ENCODE measurements at places on chromosomes 7 and 10.

DNA sequence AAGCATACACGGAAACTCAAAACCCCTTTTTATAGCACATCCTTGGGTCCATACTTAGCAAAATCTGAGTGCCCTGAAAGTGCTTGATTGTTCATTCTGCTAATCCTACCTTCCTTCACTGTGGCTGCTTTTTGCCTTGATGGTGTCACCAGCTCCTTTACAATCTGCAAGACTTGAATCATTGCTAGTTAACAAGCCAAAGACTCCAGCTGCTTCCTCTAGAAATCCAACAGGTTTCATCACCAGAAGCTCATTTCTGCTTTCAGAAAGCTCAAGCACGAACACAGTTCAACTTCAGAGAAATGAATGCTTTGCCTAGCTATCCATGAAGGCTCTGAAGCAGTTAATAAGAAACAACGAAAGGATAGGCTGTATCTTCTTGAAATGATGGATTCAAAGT, 38.0 kb downstream of the USP6NL start:
- DNase-seq: no peak

- DNase-seq: no peak
These were observed 413 bp downstream of the BUD31 start for GRCh38 chr7:99409192-99409572.

DNA sequence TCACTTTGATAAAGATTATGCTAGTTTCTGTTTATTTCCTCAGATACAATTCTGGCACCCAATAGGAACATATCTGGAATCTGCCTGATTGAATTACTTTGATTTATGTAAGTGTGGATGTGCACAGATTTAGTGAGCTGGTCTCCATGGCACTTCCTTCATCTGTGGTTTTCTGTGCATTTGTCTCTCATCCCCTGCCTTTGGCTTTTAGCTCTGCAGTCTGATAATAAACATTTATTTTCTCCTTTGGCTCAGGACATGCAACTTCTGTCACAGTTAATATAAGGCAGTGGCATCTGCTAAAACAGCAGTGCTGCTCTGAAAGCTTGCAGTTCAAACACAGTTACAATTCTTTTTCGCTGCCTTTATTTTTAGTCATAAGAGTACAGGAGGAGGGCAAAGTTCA, 273.7 kb upstream of the CHRM2 start:
- DNase-seq: no peak

GRCh38 chr7:157017603-157018327, 7.3 kb upstream of the MNX1 start:
- no peak for DNase-seq

GRCh38 chr10:97629289-97629688, 4.0 kb downstream of the MORN4 start:
- no peak for DNase-seq

DNA sequence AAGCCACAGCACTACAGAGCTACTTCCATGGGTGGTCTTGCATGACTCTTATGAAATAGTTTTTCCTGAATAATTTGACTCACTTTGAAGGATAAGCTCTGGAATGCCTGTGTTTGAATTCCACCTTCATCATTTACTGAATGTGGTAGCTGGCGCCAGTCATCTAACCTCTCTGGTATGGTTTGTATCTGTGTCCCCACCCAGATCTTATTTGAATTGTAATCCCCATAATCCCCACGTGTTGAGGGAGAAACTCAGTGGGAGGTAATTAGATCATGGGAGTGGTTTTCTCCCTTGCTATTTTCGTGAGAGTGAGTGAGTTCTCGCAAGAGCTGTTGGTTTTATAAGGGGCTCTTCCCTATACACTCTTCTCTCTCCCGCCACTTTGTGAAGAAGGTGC, 11.2 kb upstream of the SLC13A1 start:
- no peak for DNase-seq

DNA sequence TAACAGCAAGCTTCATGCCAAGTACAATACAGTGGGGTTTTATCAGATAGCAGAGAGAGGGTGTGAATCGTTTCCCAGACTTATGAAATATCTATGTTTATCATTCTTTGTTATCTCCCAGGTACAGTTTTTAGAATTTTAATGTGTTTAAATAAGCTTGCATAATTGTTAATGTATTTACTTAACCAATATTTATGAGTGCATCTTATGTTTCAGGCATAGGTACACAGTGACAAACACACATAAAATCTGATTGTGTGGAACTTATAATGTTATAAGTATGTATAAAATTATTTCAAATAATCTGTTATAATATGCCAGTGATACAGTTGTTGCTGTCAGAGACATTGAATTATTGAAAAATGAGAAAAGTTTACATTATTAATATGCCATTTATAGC, 1011.4 kb upstream of the C7orf33 start:
- no peak for DNase-seq

DNA sequence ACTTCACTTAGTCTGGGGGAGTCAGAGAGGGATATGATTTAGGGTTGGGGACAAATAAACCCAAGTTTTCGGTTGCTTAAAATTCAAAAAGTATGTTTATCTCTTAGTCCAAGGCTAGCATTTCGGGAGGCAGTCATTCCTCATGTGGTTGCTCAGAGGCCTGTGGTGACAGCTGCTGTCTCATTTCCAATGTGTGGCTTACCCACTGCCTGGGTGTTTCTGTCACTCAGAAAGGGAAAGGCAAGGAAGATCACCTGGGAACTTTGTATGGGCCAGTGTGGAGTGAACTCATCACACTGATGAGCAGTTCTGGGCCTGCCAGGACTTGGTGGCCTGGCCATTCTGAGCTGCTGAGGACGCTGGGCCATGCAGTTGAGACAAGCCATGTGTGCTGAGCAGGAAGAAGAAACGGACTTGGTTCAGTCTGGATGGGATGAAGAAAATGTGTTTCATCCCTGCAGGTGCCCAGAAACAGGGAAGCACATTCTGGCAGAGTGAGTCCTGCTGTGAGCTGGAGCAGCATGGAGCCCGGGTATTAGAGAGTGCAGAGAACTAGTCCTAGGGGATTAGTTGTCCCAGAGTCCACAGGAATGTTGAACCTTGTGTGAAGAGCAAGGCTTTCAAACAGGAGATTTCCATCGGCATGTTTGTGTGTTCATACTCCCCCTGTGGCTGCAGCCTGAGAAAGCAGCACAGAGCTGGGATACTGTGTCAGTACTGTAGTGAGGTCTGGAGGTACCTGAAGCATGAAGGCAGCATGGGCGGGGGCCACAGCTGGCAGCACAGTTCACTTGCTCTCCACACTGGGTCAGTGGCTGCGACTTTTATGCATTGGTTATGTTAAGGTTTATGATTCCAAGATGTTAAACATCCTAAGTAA, 211.1 kb upstream of the IGFBP3 start:
- DNase-seq: no peak

- no peak for DNase-seq
These were observed 88.0 kb downstream of the FGFR2 start for GRCh38 chr10:121510201-121510771.

DNA sequence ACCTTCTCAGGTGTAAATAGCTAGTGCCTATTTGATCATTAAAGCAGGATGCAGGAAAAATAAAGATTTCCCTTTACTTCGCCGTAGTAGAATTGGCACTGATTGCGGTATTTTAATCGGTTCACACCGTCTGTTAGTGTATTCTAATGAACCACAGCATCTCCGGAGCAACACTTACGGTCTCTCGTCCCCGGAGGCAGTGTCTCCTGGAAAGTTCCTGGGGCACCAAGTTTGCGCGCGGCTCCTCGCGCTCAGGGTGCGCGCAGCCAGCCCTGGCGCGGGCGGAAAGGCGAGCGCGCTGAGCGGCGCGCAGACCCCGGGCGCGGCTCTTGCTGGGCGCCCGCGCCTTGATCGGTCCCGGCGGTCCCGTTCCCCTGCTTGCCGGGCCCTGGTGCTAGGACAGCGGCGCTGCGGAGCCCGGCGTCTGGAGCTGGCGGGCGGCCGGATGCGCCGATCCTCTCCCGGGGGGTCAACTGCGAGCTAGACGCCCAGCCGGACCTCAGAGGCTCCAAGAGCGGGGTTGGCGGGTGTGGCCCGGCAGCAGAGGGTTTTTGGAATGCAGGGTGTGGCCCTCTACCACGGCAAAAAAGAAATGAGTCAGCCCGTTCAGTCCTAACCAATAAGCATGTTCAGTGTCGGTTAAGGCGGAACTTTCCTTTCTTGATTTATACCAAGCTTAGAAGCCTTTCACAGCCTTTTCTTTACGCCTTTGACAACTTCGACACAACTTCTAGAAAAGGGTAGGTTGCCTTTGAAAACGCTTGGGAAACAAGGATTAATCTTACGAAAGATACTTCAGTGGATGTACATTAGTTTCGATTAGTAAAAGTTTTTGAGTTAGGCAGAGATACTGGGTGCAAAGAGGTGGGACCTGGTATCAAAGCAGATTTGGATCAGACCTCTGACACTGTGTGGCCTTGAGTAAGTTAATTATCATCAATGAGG, 166.8 kb upstream of the ASAH2 start:
- DNase-seq: peak; percentile 66

DNA sequence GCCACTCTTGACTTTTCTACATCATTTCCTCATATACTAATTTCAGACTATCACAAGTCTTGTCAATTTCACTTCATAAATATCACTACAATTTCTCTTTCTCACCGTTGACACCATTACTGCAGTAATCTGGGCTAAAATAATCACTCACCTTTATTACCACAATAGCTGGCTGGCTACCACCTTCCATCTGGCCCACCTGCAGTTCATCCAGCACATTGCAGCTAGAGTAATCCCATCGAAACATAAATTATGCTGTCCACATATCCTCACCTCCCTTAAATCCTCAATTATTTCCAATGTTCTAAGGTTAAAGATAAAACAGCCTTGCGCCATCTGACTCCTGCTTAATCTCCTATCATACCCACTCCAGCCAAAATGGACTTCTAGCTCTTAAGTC, 16.0 kb downstream of the DGKB start:
- no peak for DNase-seq

DNA sequence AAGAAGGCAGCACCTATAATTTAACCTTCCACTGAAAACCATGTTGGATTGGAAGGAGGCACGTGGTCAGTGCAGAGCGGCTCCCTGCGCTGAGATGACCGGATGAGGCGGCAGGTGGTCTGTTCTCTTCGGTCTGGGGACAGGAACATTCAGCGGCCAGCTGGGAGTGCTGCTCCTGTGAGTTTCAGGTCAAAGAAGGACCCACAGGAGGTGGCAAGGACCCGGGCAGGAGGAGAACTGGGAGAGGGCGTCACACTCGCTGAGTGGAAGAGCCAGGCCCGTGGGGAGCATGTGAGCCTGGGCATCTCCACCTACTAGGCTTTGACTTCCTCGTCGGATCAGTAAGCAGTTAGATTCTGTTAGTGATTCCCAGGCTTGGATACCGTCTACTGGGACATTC, 113.4 kb upstream of the SHH start:
- no peak for DNase-seq

GRCh38 chr7:26143298-26144048, 8.5 kb upstream of the NFE2L3 start:
- DNase-seq: no peak

DNA sequence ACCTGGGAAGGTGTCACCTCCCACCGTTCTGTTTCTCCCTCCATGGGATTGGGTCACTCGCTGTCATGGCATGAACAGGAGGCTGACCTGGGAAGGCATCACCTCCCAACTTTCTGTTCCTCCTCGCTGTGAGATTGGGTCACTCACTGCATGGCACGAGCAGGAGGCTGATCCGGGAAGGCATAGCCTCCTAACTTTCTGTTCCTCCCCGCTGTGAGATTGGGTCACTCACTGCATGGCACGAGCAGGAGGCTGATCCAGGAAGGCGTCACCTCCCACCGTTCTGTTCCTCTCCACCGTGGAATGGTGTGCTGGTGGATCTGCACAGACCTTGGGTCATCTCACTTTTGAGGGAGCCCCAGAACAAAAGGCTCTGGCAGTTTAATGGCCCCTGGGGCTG, 239.2 kb upstream of the PRKCQ start:
- DNase-seq: no peak

DNA sequence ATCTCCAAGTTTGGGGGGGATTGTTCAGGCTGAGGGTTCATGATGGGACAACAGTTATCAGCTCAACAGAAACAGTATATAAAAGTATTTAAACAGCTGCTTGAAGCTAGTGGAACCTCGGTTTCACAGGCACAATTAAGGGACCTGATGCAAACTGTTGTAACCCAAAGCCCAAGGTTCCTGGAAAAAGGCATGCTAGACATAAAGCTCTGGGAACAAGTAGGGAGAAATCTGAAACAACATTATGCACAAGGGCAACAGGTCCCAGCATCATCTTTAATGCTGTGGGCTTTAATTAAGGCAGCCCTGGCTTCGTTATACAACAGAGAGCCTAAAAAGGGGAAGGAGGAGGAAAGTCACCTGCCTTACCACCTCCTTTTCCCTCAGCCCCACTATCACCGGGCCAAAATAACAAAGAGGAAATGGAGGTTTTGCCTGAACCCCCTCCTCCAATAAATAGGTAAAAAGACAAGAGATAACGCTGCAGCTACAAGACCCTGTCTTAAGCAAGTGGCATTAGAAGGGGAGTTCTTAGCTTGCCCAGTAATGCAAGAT, 83.2 kb upstream of the GPR22 start:
- DNase-seq: no peak

DNA sequence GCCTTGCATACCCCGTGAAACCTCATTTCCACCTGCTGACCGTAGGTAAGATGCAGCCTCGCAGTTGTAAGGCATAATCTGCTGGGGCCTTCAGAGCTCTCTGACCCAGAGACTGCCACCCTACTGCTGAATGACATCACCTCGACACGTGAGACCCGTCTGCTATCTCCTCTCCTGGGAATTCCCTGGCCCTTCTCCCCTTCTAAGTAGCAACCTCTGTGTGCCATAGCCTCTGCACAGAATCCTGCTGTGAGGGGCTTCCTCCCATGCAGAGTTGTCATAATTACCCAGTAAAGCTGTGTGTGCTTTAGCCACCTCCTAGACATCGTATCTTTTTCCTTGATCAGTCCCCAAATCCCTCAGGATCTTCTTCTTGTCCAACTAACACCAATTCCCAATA, 106.7 kb downstream of the CACNB2 start:
- no peak for DNase-seq

- no peak for DNase-seq
These were observed 185.8 kb upstream of the NRP1 start for GRCh38 chr10:33520223-33520622.

DNA sequence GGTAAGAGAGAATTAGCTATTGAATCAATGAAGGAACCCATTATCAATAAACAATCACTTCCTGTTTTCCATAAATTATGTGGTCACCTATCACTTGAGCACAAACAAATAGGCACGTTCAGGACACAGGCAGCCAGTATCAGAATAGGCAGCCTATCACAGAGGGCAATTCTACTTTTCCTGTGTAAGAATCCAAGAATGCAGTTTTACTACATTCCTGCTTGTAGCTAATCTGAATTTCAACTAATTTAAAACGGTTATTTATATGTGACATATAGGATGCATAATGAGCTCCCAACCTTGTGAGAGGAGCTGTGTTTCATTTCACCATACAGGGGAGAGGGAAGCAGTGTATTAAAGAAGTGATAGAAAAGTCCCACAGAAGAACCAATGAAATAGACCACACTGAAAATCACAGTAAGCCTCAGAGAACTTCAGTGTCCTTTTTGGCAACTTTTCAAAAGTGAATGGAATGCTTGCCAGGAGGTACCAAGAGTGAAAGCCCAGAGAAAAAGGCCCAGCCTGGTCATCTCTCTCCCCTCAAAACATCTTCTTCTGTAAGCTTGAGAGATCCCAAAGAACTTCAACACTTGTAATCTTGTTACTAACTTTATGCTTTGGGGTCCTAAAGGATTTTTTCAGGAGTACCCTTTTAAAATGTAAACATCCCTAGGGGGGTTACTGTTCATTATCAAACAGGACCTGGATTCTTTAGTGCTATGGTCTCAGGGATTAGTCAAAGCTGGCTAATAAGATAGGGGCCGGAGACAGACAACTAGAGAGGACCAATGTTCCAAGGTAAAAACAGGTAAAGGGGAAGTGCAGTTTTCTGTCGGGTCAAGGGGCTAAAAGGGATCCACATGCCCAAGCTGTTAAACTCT, 1.3 kb downstream of the IMMP2L start:
- no peak for DNase-seq
